ENCODE measurements at places on chromosomes 5 and 9.

- DNase-seq, result no peak
These were observed 29.2 kb downstream of the RUSC2 start for GRCh38 chr9:35518981-35519679.

DNA sequence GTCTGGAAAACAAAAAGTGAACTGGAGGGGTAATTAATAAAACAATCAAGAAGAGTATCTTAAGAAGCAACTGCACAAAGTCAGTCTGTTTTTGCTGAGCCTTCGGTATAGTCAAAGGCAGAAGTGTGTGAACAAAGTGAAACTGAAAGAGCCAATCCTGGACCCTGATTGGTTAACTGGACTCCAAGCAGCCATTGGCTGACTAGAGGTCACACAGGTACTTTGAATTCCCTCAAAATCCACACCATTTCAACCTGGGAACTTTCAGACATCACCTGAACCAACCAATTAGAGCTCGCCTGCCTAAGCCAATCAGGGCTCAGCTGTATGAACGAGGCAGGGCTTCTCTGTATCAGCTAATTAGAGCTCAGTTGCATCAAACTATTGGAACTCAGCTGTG, 286.7 kb downstream of the TLE4 start:
- DNase-seq, result no peak

DNA sequence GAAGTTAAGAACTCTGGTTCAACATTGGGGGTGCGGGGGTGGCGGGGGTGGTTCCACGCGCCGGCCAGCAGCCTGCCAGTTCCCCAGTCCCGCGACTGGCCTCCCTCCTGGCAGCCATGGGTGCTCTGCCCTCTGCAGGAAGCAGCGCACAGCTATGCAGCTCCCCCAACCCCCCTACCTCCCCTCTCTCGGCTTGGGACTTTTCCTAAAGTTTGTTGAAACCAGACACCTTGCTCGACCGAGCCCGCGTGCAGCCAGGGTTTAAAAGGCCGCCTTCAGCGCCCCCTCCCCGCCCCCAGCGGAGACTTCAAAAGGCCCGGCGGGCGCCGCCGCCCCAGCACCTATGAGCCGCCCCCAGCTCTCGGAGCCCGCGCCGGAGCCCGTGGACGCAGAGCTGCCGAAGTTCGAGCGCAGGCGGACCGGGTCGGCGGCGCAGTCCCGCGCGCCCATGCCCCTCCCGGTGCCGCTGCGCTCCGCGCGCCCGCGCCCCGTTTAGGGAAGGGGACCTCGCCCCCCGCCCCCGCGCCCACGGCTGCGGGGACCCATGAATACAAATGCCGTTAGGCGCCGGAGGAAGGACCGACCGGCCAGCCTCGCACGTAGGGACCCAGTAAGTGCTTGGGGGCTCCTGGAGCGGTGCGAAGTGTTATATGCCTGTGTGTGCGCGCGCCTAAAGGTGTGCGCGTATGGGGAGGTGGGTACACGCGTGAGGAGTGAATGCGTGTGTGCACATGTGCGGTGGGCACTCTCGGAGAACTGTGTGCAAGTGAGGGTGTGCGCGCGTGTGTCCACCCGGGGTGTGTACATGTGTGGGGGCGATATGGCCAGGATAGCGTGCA, 1.4 kb upstream of the COL27A1 start:
- no peak for DNase-seq

- no peak for DNase-seq
These were observed 47.6 kb upstream of the ELOVL7 start for GRCh38 chr5:60891667-60892066.

- no peak for DNase-seq
These were observed 12.2 kb downstream of the INVS start for GRCh38 chr9:100111235-100111634.

DNA sequence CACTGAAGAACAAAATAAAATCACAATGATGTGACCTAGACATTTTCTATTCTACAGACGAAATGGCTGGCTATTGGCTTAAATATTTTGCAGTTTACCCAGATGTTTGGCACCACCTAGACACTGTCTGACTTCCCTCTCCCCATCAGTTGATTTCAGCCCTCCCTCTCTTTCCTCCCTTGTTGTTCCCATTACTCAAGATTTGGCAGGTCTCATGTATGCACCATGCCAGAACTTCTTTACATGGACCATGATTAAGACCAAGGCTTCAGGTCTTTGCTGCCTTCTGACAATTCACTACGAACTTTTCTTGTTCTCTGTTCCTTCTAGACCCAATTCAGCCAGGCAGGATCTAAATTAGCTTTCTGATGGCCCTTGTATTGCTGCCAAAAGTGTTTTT, 66.6 kb upstream of the GDNF start:
- DNase-seq, result no peak

- DNase-seq, result no peak
These were observed 129.6 kb upstream of the ZNF618 start for GRCh38 chr9:113746486-113746885.

GRCh38 chr5:35783551-35783950, 73.1 kb upstream of the IL7R start:
- DNase-seq, result no peak

- no peak for DNase-seq
These were observed 70.1 kb upstream of the PANK3 start for GRCh38 chr5:168649306-168649705.

- no peak for DNase-seq
These were observed 43.4 kb upstream of the TMC1 start for GRCh38 chr9:72477930-72478518.

DNA sequence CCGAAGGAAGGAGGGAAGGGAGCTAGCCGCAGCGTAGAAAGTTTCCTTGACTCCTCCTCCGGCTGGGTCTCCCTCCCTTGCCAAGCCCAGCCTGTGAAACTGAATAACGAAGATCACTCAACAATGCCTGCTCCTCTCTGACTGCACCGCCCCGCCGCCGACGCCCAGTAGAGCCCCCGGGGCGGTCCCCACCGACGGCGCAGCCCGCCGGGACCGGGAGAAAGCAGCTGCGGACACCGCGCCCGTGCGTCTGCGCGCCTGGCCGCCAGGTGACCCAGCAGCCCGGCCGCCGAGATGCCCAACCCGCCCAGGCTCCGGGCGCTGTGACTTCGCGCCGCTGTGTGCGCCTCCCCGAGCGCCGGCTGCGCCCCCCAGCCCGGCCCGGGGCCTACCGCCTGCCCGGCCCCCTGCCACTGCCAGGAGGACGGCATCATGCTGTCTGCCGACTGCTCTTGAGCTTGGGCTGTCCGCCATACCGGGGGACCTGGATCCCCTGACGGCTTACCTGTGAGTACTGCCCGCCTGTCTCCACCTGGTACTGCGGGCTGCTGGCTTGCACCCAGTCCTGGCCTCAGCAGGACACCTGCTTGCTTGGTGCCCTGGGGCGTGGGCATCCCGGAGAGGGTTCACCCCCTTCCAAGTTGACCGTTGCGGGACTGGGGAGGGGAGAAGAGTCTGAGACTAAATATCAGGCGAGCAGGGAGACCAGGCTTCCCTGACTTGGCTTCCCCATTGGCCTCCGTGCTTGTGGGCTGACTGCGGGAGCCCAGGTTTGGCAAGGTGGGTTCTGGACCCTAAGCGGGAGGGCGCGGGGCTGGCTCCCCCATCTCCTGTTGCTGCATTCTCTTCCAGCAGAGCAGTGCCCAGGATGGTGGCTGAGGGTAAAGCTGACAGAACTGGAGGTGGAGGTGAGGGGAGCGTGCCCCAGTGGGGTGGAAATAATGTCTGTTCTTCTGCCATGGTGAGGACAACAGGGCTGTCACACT, 26.2 kb upstream of the SPTLC1 start:
- DNase-seq, result no peak

- DNase-seq, result no peak
These were observed 381.4 kb downstream of the GADD45G start for GRCh38 chr9:89986190-89986589.

DNA sequence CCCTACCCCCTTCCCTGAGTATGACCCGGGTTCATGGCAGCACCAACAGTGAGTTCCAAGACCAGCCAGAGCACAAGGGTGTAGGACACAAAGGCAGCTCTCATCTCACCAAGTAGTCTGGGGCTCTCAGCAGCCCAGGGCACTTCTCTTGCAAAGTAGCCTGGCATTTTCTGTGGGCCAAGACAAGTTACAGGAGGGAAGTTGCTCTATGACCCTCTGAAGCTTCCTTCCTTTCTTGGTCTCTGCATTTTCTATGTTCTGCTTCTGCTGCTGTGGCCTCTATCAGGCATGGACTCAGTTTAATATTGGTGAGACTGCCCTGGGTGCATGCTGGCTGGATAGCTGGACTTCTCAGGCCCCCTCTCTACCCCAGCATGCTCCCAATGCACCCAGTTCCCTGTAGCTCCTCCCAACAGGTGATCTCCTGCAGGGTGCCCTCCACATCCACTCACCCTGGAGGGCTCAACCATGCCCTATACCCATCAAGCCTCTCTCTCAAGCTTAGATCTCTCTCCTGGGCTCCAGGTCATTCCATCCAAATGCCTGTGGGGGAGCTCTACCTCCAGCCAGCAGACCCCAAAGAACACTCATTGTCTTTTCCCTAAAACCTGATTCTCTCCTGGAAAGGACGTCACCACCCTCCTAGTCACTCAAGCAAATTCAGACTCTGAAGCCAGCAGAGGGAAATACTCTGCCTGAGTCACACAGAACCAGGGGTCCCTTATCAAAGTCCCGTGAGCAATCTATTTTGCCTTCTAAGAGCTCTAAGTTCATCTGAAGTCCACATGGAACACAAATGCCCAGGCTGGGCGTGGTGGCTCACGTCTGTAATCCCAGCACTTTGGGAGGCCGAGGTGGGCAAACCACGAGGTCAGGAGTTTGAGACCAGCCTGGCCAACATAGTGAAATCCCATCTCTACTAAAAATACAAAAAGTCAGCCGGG, 13.8 kb downstream of the TBC1D2 start:
- DNase-seq, result no peak

- DNase-seq, result no peak
These were observed 10.1 kb downstream of the TRIO start for GRCh38 chr5:14153071-14153864.

GRCh38 chr5:40406741-40407211, 272.9 kb upstream of the PTGER4 start:
- DNase-seq, result no peak

GRCh38 chr9:35729700-35730485, 2.1 kb downstream of the TLN1 start:
- DNase-seq, result no peak

Measured in activated CD8-positive, alpha-beta memory T cell treated with anti-CD3 and anti-CD28 coated beads, Interleukin-2, amount 50 U/mL, for 4 hours (primary cell).